ENCODE measurements at places on chromosomes 11 and 22.

GRCh38 chr11:32888805-32889204, 3.8 kb upstream of the QSER1 start:
- no peak for DNase-seq

DNA sequence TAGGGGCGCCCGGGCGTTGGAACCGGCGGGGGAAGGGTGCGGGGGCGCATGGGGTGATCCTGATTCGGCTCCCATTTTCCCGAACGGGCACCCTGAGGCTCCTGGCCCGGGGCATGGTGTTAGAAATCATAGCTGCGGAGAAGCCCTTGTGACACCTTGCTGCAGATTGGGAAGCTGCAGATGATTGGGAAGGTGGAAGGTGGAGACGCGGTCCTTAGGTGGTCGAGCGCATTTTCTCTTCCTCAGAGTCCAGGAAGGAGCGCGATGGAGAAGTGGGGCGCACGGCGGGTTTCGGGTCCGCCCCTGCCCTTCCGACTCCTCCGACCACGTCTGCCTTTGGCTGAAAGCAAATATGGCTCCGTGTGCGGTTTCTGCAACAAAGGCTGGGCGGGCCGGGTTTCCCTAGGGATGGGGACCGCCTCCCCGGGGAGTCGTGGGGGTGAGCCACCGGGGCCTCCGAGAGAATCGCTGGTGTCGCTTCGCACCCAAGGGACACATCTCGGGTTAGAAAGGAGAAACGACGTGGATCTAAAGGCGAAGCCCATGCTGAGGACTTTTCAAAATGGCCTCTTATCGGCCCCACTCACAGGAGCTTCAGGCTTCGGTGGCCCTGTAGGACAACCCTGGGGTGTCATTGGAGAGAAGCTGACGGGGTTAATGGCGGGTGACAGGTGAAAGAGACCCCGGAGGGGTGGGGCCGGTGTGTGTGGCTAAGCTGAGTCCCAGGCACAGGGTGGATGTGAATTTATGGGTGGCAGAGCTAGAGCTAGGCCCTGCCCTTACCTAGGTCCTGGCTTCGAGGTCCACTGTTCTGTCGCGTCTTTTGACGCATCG, 707 bp upstream of the FTH1 start:
- DNase-seq, result peak; percentile 59

- DNase-seq, result no peak
These were observed 580 bp downstream of the DTX4 start for GRCh38 chr11:59172345-59173079.

DNA sequence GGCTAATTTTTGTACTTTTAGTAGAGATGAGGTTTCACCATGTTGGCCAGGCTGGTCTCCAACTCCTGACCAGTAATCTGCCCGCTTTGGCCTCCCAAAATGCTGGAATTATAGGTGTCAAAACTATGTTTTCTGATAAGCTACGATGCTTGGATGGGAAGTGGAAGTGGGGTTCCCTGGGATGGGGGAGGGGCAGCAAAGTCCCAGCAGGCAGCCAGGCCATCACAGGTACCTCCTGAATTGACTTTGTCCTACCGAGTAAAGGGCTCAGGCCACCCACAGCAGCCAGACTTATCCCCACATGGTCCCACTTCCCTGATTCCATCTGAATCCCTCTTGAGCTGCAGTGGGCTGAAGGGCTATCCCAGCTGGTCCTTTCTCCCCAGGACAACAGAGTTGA, 6.9 kb downstream of the FTH1 start:
- DNase-seq, result no peak

GRCh38 chr11:17478070-17478469, 1.4 kb upstream of the ABCC8 start:
- no peak for DNase-seq

- DNase-seq, result no peak
These were observed 166.7 kb upstream of the GUCY1A2 start for GRCh38 chr11:107184986-107185385.

DNA sequence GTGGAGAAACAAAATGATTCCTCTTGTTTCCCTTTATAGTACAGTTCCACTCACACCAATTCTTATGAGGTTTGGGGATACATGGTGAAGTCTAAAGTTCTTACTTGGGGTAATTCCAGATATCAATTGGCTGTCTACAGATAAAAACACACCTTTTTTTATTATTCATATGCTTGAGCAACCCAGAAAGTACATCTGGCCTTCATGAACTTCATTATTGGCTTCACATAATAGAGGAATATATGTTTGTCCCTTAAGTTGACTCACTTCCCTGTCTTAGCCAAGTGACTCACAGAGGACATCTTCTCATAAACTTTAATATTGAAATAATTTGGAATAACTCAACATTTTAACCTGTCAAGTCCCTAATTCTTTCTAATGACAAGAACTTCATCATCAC, 36.3 kb upstream of the SOX6 start:
- no peak for DNase-seq

Measured in activated CD4-positive, alpha-beta memory T cell treated with anti-CD3 and anti-CD28 coated beads, Interleukin-2, amount 10 ng/mL, durations not matched to agents 7 days and 5 days (primary cell).